Stimulated activated CD8-positive, alpha-beta memory T cell treated with anti-CD3 and anti-CD28 coated beads, Interleukin-4, amount 100 ng/mL, for 1 hour (primary cell): ENCODE measurements at places on chromosomes 5 and 9.

DNA sequence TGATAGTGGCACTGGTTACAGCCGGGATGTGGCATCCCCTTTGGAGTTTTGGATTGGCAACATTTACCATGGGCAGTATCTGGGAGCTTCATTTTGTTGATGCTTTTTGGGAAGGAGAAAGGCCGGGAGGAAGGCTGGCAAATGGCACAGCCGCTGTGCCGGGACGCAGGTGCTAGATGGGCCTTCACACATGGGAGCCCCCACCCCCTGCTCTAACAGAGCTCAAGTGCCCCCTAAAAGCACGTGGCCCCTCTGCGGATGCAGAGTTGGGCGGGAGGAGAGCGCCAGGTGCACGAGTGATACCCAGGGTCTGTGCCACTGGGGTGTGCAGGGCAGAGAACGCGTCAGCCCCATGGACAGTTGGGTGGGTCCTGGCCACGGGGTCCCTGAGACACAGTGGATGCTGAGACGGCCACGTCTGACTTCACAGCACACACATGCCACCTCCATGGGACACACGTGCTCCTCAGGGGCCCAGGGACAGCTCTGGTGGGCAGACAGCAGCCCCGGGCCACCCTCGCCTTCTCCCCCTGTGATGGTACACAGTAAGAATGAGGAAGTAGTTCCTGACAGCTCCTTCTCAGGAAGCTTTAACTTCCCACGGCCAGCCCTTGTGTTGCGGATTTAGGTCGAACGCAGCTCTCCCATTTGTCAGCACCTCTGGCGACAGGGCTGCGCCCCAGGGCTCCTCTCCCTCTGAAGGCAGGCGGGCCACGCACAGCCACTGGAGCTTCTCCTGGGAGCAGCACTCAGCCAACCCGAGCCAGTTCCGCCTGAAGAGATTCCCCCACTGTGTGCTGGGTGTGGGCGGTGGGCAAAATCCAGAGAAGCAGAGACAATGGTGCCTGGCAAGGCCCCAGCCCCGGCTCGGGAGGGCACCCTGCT is 10.8 kb downstream of the SLC9A3 start:
- DNase-seq = no peak

GRCh38 chr5:66864240-66864884 is 268.2 kb downstream of the MAST4 start:
- no peak for DNase-seq

DNA sequence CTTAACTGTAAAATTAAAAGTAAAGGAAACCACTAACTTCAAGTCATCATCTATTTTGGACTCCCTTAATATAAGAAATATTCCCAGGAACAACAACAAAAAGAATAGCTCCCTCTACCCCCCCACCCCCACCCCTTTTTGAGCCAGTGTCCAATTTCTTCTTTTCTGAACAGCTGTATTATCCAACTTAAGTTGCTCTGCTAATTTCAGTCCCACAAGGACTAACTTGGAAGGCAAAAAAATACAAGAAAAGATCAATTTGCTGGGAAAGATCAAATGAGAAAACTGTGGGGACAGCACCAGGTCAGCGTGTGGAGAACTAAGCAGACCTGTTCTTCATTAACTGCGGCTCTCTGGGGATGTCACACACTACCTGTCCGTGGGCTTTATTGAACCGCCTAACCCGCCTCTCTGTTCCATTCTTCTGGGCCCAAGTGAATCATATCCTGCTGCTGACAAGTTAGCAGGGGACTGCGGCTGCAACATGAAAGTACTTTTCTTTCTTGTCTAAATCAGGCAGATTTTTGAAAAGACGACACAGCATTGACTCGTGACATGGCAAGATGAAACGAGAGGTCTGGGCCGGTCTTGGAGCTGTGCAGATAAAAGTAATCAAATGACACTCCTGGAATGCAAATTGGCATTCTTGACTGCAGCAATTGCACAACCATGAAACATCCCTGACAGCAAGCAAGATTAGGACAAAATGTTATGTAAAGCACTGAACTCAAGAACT is 2.7 kb downstream of the BNC2 start:
- DNase-seq = no peak

GRCh38 chr5:37554938-37555337 is 175.8 kb downstream of the WDR70 start:
- DNase-seq = no peak

GRCh38 chr5:9348401-9348996 is 197.4 kb downstream of the SEMA5A start:
- no peak for DNase-seq

- no peak for DNase-seq
Measured at GRCh38 chr9:110939573-110939972, 98.7 kb downstream of the LPAR1 start.

DNA sequence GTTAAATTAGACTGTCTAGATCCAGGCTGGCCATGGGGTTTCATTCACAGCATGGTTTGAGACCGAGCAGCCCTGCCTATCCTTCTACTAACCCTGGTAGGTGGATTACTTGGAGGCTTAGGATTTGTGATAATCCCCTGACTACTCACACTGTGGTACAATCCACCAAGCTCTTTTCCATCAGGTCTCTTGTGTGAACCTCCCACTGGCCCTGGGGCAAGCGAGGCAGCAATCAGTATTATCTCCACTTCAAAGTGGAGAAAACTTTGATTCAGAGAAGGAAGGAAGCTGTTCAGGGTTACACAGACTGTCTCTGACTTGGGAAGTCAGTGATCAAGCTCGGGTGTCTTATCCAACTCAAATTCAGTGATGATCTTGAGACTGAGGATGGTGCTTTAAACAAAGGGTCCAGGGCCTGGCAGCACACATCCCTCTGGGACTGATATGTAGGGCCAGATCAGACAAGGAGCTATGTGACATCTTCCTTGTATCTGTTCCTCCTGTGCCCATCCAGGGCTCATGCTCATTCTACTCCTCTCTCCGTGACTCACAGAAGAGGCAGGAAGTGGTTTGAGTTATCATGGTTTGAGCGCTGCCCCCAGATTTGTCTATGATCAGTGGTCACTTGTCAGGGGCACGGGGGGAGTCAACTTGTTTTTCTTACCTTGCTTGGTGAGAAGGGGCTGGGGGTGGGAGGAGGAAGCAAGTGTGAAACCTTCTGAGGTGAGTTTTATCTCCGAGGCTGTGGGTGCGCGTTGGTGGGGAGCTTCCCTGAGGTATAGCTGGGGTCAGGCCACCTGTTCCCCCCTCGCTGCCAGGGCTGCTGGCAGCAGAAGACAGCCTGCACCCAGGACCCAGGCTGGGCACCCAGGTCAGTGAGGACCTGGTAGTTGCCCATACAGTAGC is 48.6 kb downstream of the RGS3 start:
- peak; percentile 34 for DNase-seq

DNA sequence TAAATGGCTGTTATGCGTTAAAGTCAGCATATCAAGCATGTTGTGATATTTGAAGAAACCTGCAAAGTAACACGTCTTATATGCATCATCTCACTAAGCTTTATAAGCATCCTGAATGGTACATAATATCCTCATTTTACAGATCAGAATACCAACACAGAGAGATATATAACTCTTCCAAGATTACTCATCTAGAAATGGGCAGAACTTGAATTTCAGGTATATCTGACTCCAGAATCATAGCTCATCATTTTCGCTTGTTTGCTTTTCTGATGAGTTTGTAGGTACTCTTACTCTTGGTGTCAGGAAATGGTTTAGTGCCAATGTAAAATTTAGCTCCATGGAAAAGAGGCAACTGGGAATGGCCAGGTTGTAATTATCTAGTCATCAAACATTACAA is 232.3 kb upstream of the ANKH start:
- no peak for DNase-seq

DNA sequence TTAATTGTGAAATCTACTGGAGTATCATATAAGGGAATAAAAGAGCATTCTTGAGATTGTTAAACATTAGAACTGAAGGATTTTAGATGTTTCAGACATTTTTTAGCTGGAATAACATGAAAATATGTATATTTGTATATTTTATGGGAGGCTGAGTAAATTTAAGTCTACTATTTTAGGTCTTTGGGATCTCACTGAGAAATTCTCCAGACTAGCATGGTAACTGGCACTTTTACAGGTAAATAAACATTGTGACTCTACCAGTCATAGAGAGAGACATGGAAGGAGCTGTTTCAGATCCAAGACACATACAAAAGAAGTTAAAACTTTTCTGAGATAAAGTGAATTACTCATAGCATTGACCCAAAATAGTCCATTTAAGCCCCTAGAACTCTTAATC is 59.4 kb downstream of the NDUFAF2 start:
- no peak for DNase-seq

DNA sequence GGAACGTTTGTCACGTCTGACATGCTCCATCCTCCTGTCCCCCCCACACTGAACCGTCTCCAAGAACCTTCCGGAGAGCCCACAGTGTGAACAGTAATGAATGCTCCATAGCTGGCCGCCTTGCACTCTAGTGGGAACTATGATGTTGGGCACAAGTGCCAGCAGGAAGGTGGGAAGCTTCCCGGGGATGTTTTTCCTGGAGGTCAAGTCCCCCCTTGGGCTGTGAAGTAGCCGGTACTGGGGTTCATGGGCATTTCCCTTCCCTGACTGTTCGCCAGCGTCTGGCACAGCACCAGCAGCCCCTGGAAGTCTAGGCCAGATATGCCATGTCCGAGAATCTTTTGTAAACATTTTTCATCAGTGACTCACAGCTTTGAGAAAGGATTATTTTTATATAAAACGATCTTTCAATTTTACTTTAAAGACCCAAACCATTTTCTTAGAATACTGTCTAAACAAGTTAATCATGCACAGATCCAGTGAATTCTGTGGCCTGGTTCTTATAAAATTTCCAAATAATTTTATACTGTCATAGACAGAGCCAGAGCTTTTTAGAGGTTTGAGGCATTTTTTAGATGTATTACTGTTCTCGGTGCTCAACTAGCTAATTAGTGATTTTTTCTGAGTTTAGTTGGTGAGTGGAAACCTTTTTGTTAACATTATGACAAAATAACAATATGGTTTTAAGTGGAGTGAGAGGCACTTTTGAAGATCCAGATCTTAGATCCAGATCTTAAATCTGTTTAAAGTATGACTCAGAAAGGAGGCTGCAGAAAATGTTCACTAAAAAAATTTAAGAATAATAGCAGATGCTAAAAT is 11.6 kb downstream of the ABL1 start:
- no peak for DNase-seq

GRCh38 chr9:137278061-137278701 is 655 bp downstream of the TOR4A start:
- no peak for DNase-seq

- DNase-seq = no peak
Measured at GRCh38 chr9:80507611-80508010, 935.8 kb downstream of the TLE4 start.

DNA sequence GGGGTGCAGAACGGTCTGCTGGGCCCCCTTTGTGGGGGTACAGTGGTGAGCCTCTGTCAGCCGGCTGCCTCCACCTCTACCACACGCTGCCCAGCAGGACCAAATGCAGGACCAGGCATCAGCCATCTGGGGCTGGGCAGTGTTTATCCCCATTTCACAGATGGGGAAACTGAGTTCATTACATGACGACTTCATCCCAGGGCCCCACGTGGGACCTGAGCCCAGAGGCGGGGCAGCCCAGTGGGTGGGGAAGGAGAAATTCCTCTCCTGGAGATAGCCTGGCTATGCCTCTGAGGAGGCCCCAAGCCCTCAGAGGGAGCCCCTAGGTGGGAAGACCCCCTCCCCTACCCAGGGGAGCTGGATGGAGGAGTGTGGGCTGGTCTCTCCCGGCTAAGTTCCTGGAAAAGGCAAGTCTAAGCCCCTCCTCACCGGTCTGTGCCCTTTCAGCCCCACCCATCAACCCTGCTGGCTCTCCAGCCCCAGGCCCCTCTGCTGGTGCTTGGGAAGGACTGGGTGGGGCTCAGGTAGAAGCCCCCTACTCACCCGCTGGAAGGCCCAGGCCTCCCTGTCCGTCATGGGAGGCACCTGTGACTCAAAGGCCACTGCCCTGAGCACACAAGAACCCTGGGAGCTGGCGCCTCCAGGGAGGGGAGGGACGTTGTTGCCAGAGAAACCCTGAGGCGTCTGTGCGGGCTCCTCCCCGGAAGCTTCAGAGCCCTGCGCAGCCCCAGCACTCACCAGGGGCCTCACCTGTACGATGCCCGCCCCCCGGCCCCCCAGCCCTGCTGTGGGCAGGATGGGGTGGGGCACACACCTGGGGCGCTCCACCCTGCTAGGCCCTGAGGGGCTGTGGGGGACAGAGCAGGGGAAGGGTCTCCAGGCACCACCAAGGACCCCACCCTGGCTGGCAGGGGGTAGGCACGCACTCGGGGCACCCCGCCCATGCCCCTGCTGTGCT is 7.4 kb upstream of the CCDC187 start:
- DNase-seq = no peak

- no peak for DNase-seq
Measured at GRCh38 chr9:137077758-137078693, 709 bp downstream of the UAP1L1 start.

DNA sequence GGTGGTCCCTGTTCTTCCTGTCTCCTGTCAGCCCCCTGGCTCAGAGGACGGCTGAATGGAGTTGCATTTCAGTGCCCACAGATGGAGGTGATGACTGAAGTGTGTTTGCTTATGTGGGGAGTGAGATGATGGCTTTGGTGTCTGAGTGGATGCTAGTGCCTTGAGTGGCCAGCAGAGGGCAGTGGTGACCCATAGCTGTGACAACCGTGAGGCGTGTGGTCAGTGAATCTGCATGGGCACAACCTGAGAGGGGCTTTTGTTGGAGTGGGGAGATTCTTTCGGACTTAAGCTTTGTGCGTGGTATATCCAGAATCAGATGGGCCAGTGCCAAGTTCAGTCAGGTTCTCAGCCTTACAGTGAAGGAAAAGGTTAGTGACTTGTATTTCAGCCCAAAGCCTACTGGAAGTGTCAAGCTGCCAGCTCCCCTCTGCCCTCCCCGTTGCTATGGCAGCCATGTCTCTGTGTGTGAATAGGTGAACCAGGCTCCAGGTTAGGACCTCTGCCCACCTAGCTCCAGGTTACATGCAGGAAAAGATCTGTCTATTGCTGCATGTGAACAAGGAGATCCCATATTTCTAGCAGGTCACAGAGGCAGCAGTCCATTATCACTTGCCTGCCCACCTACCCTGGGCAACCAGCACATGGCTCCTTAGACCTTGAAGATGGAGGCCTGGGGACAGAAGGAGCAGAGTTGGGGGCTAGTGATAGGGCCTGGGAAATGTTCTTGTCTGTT is 14.7 kb upstream of the CXXC5 start:
- DNase-seq = no peak

GRCh38 chr5:178940569-178941360 is at the start of gene ZNF454:
TSS of gene ZNF454 (plus strand) at chr5:178941198. CDS start at chr5:178942792, 1,594 bp downstream.
- no peak for DNase-seq
